Osteocyte (in vitro differentiated cells): ENCODE measurements at places on chromosomes 16 and 17. TPM values are rescaled to one million over a fixed set of nuclear protein-coding genes. Genes with fewer than 3 reads are reported as not detected.
A peak's percentile ranks its signal among the peaks of the same experiment; 100 is the strongest.

The RHOT1 gene
- total RNA-seq, result 32.2 and 33.2 TPM in 2 replicates

The CDR2L gene
- 21.4 and 22.8 TPM in 2 replicates for total RNA-seq

The FA2H gene
- total RNA-seq, result not detected in 2 replicates

The KCNJ18 gene
- not detected in 2 replicates for total RNA-seq

The PPP1R27 gene
- total RNA-seq, result 0.62 TPM in 1 of 2 replicates, not detected in the other

The KRTAP17-1 gene
- total RNA-seq, result not detected in 2 replicates

The PIGL gene
- total RNA-seq, result 28.6 and 31.0 TPM in 2 replicates

The CSH1 gene
- total RNA-seq, result not detected in 2 replicates

The RNF43 gene
- total RNA-seq, result not detected in 2 replicates

DNA sequence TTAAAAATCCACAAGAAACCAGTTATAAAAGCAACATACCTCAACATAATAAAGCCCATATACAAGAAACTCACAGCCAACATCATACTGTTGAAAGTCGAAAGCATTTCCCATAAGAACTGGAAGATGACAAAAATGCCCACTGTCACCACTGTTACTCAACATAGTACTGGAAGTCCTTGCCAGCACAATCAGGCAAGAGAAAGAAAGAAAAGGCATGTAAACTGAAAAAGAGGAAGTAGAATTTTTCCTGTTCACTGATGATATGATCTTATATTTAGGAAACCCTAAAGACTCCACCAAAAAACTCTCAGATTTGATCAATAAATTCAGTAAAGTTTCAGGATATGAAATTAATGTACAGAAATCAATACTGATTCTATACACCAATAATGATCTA is 45.1 kb downstream of the AHSP start:
- no peaks in the 10 kb centered on the region for H3K36me3 ChIP-seq
- peaks cover 2% of the 10 kb centered on the region for H3K4me1 ChIP-seq
- no peak overlapping the region for H3K27ac ChIP-seq
- H3K4me3 ChIP-seq, result no peak overlapping the region
- peaks cover 13% of the 10 kb centered on the region for H3K27me3 ChIP-seq
- no peak for DNase-seq

GRCh38 chr16:53892155-53892554 is 188.2 kb downstream of the FTO start:
- H3K4me1 ChIP-seq, result peaks cover 44% of the 10 kb centered on the region
- no peak overlapping the region for H3K27ac ChIP-seq
- no peak for DNase-seq
- no peaks in the 10 kb centered on the region for H3K27me3 ChIP-seq
- H3K36me3 ChIP-seq, result peaks cover 6% of the 10 kb centered on the region

DNA sequence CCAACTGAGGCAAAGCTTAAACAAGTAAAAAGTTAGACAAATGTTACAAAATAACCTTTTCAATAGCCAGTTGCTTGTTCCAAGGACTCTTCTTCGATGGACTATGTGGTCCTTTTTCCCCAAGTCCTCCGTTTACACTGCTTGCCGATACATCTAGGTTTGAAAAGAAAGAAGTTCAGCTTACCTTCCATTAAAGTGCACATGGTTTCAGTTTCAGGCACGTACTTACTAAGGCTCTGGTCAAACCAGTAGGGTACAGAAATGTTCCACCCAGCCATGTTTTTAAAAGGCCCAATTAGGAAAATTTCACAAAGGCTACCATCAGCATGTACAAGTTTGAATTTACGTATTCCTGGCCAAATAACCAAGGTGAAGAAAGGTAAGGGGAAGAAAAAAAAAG is 2.1 kb downstream of the SRSF2 start:
- peaks cover 37% of the 10 kb centered on the region for H3K36me3 ChIP-seq
- peak overlapping the region; percentile 95 for H3K4me3 ChIP-seq
- peak overlapping the region; percentile 96 for H3K27ac ChIP-seq

DNA sequence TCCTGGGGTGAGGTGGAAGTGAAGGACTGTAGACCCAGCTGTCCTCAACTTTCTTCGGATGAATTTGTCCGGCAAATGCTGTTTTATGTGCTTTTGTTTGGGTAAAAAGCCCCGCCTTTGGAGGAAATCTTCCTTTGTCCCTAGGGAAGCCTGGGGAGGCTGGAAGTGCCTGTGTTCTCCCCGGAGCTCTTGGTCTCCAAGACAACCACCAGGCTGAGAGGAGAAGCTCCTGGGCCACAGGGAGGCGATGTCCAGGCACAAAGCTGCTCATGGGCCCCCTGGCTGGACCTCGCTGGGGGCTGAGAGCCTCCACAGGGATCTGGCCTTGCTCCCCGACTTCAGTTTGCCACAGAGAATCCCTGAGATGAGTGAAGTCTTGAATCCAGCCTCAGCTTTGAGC is 293.1 kb upstream of the N4BP1 start:
- DNase-seq, result no peak
- no peaks in the 10 kb centered on the region for H3K27me3 ChIP-seq
- no peak overlapping the region for H3K27ac ChIP-seq
- no peak overlapping the region for H3K4me3 ChIP-seq

GRCh38 chr16:75593825-75594820 is 27.9 kb downstream of the GABARAPL2 start:
- H3K4me1 ChIP-seq, result no peaks in the 10 kb centered on the region
- H3K27ac ChIP-seq, result no peak overlapping the region
- H3K36me3 ChIP-seq, result peaks cover 20% of the 10 kb centered on the region
- DNase-seq, result no peak

- H3K27ac ChIP-seq, result no peak overlapping the region
- no peak overlapping the region for H3K4me3 ChIP-seq
- H3K4me1 ChIP-seq, result peaks cover 9% of the 10 kb centered on the region
- no peaks in the 10 kb centered on the region for H3K27me3 ChIP-seq
Observed at GRCh38 chr16:4420505-4421105, 4.2 kb upstream of the CORO7 start.

DNA sequence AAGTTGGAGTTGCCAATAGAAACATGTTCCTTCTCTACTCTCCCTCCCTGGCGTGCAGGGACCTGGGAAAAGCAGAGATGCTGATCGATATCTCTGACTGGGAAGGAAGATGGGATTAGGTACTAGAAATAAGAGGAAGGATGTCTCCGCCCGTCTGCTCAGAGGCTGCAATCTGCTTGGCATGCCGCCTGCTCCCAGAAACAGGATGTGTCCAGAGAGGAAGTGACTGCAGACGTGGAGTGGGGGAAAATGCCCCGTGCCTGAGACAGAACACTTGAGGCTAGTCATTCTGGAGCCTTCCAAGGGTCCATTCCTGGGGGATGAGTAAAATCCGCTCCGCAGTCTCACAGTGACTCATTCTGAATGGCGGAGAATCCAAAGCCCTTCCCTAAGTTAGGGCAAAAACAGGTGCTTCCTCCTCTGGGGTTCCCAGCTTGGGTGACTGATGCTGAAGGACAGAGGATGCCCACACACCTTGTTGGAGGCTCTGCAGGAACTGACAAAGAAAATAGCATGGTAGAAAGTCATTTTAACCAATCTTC is 45.0 kb upstream of the SMURF2 start:
- no peaks in the 10 kb centered on the region for H3K36me3 ChIP-seq
- peaks cover 36% of the 10 kb centered on the region for H3K4me1 ChIP-seq
- peak overlapping the region; percentile 35 for H3K4me3 ChIP-seq
- peak overlapping the region; percentile 83 for H3K27ac ChIP-seq

- no peak overlapping the region for H3K27ac ChIP-seq
- H3K27me3 ChIP-seq, result peaks cover 66% of the 10 kb centered on the region
- no peak overlapping the region for H3K4me3 ChIP-seq
- H3K4me1 ChIP-seq, result peaks cover 18% of the 10 kb centered on the region
Observed at GRCh38 chr17:38584350-38584925, 21.3 kb downstream of the SRCIN1 start.

GRCh38 chr17:41133880-41134735 is 6.2 kb downstream of the KRTAP4-6 start:
- H3K4me3 ChIP-seq, result no peak overlapping the region
- no peaks in the 10 kb centered on the region for H3K27me3 ChIP-seq
- peaks cover 5% of the 10 kb centered on the region for H3K36me3 ChIP-seq

- H3K36me3 ChIP-seq, result no peaks in the 10 kb centered on the region
- H3K4me3 ChIP-seq, result no peak overlapping the region
- H3K4me1 ChIP-seq, result no peaks in the 10 kb centered on the region
- DNase-seq, result no peak
Observed at GRCh38 chr17:10993126-10993525, 155.2 kb upstream of the PIRT start.

DNA sequence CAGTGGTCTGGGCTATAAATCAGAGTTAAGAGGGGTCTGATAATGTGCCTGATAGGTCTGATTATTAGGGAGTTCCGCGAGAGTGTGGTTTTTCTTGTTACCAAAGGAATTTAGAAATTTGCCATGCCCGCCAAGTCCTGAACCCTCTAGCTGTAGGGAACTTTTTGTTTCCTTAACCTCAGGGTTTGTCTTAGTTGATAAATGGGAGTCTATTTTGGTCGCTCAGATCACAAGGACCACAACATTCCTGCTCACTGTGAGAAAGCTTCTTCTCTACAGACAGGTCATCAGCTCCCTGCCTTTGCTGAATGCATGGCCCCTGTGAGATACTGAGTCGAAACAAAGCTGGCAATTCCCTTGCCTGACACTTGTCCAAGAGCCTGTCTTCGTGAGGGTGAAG is 497.8 kb downstream of the HS3ST4 start:
- no peak for DNase-seq
- H3K36me3 ChIP-seq, result no peaks in the 10 kb centered on the region
- no peaks in the 10 kb centered on the region for H3K4me1 ChIP-seq
- H3K27me3 ChIP-seq, result no peaks in the 10 kb centered on the region
- no peak overlapping the region for H3K27ac ChIP-seq

GRCh38 chr17:77295241-77295853 is 154.6 kb downstream of the SEC14L1 start:
- no peak for DNase-seq
- H3K4me3 ChIP-seq, result no peak overlapping the region
- H3K36me3 ChIP-seq, result no peaks in the 10 kb centered on the region
- H3K27ac ChIP-seq, result no peak overlapping the region

DNA sequence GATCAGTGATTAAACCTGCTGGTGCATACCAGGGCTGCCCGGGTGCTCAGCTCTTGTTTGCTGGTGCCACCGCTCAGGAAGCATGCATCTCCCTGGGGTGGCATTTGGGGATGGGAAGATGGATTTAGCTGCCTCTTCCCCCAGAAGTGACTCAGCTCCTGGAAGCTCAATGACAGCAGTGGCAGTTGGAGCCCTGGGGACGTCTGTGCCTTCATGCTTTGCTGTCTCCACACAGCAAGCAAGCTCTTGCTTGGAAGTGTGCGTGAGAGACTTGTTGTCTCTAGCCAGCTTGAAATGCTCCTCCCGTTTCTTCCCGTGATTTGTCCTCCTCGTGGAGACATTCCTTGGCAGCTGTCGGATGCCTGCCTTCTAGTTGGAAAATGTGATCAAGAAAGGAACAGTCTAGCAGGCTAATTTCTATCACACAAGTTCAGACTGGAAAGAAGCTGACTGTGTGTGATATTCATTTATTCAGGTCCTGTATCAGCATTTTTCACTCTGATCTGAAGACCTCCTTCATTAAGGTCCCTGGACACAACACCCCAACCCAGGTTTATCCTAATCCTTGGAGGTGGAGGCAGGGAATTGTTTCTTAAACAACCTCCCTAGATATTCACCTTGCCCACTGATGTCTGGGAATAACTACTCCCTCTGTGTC is 73.0 kb downstream of the BMERB1 start:
- H3K27me3 ChIP-seq, result no peaks in the 10 kb centered on the region
- peak overlapping the region; percentile 71 for H3K27ac ChIP-seq
- H3K36me3 ChIP-seq, result peaks cover 6% of the 10 kb centered on the region
- H3K4me3 ChIP-seq, result no peak overlapping the region

- H3K27ac ChIP-seq, result no peak overlapping the region
- H3K27me3 ChIP-seq, result no peaks in the 10 kb centered on the region
- H3K4me1 ChIP-seq, result peaks cover 29% of the 10 kb centered on the region
- peaks cover 2% of the 10 kb centered on the region for H3K36me3 ChIP-seq
- H3K4me3 ChIP-seq, result no peak overlapping the region
Observed at GRCh38 chr17:65756760-65757159, 195.3 kb upstream of the AXIN2 start.

GRCh38 chr17:36937959-36938565 is 787 bp downstream of the LHX1 start:
- no peak overlapping the region for H3K27ac ChIP-seq
- H3K4me3 ChIP-seq, result peak overlapping the region; percentile 61
- peaks cover 46% of the 10 kb centered on the region for H3K4me1 ChIP-seq
- no peaks in the 10 kb centered on the region for H3K36me3 ChIP-seq

DNA sequence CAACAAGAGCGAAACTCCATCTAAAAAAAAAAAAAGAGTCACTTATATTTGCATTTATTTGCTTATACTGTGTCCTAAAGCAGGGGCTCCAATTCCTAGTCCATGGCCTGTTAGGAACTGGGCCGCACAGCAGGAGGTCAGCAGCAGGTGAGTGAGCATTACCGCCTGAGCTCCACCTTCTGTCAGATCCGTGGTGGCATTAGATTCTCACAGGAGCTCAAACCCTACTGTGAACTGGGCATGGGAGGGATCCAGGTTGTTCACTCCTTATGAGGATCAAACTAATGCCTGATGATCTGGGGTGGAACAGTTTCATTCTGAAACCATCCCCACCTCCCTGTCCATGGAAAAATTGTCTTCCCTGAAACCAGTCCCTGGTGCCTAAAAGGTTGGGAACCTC is 24.9 kb downstream of the ITGB3 start:
- H3K4me3 ChIP-seq, result no peak overlapping the region
- no peaks in the 10 kb centered on the region for H3K27me3 ChIP-seq
- no peak for DNase-seq
- H3K4me1 ChIP-seq, result peaks cover 52% of the 10 kb centered on the region

DNA sequence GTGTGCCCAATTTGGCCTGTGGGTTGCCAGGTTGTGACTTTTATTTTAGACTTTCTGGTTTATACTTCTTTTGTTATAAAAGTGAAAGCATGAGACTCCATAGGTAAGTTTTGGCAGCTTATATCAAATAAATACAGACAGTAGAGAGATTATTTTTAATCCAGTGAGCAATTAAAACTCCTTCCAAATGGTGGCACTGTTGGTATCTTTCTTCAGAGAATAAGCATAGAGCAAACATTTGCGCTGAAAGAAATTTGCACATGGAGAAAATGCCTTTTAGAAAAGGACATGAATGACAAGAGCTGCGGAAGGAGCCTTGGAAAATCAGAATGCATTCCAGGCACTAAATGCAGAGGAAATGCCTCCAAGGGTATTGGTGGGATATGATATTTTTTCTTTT is 46.1 kb upstream of the DNAJA2 start:
- no peak for DNase-seq
- no peaks in the 10 kb centered on the region for H3K4me1 ChIP-seq
- no peaks in the 10 kb centered on the region for H3K36me3 ChIP-seq
- H3K27ac ChIP-seq, result no peak overlapping the region
- peaks cover 14% of the 10 kb centered on the region for H3K27me3 ChIP-seq

DNA sequence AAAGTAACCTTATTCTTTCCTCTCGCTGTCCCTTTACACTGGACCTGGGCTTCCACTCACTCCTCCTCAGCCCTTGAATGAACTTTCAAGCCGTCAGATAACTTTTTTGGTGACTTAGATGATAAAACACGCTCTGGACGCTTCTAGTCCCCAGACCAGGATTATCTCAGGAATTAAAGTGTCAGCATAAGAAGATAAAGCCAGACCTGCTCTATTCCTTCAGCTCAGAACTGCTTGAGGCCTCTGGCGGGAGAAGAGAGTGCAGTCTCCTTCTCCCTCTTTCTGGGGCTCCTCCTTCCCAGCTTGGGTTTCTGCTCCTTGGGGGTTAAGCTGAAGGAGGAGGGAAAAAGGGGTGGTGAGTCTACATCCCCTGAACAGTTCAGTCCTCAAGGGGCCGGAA is 6.6 kb downstream of the LPO start:
- no peaks in the 10 kb centered on the region for H3K36me3 ChIP-seq
- H3K4me3 ChIP-seq, result no peak overlapping the region
- H3K27ac ChIP-seq, result no peak overlapping the region
- H3K4me1 ChIP-seq, result peaks cover 2% of the 10 kb centered on the region
- no peak for DNase-seq
- peaks cover 42% of the 10 kb centered on the region for H3K27me3 ChIP-seq
